ENCODE measurements at places on chromosomes 6 and 20.

DNA sequence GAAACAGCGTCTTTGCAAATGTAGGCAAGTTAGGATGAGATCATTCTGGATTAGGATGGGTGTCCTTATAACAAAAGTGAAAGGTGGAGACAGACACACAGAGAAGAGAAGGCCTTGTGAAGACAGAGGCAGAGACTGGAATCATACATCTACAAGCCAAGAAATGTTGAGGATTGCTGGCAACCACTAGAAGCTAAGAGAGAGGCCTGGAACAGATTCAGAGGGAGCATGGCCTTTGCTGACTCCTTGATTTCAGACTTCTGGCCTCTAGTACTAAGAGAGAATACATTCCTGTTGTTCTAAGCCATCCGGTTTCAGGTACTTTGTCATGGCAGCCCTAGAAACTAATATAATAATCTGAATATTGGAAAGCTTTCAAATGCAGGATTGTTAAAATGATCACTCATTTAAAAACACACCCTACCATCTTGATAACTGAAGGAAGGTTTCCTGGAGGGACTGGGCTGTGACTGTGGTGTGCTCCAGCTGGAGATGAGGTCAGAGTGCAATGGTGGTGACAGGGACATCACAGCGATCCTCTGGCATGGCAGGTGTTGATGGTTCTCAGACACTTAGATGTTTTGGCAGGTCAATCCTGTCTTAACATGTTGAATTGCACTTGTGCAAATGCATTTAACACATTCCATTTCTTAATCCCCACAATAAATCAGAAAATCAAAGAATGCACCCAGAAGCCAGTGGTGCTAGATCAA lies 25.1 kb downstream of the CD83 start:
- DNase-seq, result no peak

DNA sequence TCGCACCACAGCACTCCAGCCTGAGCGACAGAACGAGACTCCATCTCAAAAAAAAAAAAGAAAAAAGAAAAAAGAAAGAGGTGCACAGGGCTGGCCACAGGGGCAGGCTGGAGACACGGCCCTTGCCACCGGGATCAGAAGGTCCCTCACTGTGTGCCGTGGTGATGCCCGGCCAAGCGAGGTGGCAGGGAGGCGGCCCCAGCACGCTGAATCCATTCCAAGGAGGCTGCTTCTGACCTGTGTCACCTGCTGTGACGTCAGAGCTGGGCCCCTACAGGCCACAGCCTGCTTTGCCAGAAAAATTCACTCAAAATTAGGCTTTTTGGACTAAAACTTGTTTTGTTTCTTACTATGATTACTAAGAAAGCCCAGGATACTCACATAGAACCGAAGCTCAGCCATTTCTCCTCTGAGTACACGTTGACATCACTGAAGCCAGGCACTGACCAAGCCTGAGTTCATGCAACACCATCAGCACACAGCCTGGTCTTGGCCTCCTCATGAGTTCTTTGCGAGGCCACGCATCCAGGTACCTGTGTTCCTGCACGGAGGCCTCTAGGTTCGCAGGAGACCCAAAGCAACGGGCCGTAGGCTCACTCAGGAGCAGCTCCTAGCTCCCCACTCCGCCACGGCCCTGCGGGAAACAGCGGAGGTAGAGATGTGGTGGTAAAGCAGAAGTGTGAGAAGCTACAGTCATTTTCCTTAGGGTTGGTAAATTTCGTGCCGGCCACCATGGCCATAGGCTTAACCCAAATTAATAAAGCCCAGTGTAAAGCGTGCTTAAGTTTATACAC lies 67.8 kb downstream of the THBS2 start:
- DNase-seq, result no peak

GRCh38 chr6:28868873-28869272 lies 54.9 kb downstream of the TRIM27 start:
- no peak for DNase-seq

GRCh38 chr6:39196673-39197091 lies 32.6 kb downstream of the KCNK5 start:
- DNase-seq, result no peak

GRCh38 chr20:19770375-19770774 lies 12.3 kb downstream of the RIN2 start:
- DNase-seq, result no peak

- no peak for DNase-seq
These were observed 3.1 kb upstream of the TFAP2B start for GRCh38 chr6:50815436-50816114.

GRCh38 chr6:13924949-13925881 lies at the start of gene RNF182:
TSS of gene RNF182 (plus strand) at chr6:13924952. CDS start at chr6:13977120, 52,168 bp downstream.
- peak; percentile 48 for DNase-seq

DNA sequence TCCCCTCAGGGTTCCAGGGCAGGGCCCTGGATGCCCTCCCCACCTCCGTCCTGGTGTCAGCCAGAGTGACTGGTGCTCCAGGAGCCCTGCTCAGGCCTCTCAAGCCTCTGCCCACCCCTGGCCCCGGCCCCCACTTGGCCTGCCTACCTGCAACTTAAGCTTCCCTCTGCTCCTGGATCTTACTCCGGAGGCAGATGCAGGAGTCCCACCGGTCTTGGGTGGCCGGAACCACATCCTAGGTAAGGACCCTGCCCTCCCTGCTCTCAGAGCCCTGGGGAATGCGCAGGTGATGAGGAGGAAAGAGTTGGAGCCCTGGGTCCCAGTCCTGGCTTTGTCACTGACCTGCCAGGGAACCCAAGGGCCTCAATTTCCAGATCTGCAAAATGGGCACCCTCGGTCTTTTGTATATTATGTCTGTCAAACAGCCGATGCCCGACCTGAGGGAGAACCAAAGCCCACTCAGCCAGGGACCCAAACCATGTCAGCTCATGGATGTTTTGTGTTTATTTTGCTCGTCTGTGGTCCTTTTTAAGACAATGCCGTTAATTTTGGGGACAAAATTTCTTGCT lies 34.5 kb upstream of the BPIFA2 start:
- DNase-seq, result no peak

DNA sequence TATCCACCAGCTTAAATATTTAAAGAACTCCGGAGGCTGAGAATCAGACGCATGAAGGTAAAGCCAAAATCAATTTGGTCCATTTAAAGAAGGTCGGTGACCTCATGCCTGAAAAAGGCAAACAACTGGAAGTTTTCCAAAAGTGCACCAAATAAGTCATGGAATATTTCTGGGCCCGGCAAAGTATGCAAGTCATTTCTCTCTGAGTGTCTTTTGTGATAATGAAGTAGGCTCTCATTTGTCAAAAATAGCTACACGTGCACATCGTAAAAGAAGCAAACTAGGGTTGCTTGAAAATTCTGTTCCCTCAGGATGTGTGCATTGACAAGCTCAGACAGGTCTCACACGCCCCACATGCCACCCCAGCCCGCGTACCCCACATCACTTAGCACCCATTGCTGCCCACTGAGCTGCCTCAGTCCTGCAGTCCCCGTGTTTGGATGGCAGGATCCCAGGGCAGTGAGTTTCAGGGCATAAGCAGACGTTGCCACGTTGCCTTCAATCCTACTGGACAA lies 20.5 kb upstream of the PYGB start:
- no peak for DNase-seq

DNA sequence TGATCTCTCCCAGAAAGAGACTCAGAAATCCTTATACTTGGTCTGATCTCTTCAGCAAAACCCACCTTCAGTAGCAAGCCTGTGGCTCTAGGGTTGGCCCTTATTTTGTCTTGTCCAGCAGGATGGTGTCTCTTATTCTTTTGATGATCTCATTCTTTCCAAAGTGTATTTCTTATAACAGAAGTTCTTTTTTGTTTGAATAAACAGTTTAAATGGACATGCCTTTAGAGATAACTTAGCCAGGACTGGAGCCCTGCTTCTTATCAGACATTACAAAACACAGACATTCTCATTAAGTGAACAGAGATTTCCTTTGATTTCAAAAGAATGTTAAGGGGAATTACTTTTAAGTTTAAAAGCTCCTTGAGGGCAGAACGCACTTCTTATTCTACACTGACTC lies 31.7 kb downstream of the KCNS1 start:
- DNase-seq, result no peak

DNA sequence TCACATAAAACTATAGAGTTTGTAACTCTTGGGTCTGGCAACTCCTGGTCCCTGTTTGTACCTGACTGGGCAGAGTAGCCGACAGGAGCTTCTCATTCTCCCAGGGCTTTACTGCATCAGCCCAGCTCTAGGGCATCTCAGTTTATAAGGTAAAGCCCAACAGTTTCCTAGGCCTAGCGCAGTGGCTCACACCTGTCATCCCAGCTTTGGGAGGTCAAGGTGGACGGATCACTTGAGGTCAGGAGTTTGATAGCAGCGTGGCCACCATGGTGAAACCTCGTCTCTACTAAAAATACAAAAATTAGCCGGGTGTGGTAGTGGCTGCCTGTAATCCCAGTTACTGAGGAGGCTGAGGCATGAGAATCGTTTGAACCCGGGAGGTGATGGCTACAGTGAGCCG lies 47.8 kb downstream of the ATP9A start:
- DNase-seq, result no peak

- DNase-seq, result no peak
These were observed 214.4 kb downstream of the ERMARD start for GRCh38 chr6:169965657-169966311.

- DNase-seq, result peak; percentile 56
These were observed 270.8 kb downstream of the BMP7 start for GRCh38 chr20:56995635-56996075.

DNA sequence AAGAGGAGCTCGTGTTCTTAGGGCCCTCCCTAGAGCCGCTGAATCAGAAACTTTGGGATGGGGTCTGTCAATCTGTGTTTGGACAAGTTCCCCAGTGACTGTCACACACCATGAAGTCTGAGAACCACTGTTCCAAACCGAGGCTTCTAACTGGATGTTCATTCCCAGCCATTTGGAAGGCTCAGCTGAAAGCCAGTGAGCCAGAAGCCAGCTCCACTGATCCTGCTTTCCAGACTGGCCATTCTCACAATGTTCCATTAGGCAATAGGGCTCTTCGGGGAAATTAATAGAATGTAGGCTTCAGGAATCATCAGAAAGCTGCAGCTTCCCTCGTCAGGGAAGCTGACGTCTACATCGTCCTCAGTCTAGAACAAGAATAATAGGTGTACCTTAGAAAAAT lies 90.8 kb upstream of the QKI start:
- no peak for DNase-seq

GRCh38 chr6:157753291-157753690 lies 69.8 kb upstream of the SNX9 start:
- DNase-seq, result no peak

- DNase-seq, result no peak
These were observed 6.7 kb downstream of the TSHZ2 start for GRCh38 chr20:52978851-52979250.

DNA sequence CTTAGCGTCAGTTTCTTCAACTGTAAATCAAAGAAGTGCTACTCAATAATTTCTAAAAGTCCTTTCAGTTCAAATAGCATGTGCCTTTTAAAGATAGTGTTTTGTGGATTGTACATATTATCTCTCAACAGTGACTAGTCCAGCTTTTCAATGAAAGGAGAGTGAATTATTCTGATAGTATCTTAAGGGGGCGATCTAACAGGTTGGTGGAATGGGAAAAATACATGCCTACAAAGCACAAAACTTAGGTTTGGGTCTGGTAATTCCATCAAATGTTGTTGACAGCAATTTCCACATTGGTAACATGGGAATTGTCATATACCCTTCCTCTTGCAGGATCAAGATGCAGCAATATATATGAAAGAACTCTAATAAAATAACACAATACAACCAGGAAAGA lies 50.1 kb upstream of the HDGFL1 start:
- no peak for DNase-seq

DNA sequence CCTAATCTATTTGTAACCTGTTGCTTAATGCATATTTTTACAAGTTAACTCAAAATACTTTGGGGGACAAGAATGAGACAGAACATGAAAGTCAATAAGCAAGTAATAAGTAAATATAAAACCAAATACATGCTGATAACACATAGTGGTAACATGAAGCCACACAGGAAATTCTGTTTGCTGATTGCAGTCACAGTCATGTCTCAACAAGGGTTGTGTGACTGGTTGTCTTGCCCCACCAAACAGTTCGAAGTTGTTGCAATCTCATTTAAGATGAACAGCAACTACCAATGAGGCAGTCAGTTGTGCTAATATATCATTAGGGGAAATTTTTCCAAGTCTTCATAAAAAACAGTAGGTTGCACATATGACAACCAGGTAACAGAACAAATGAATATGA lies 14.5 kb downstream of the CD24 start:
- no peak for DNase-seq
